ENCODE measurements at places on chromosomes 11 and 22. TPM values are rescaled to one million over a fixed set of nuclear protein-coding genes. Genes with fewer than 3 reads are reported as not detected.

- DNase-seq: peak; percentile 43
These were observed 859 bp upstream of the KRTAP5-5 start for GRCh38 chr11:1628506-1629325.

The KRTAP5-6 gene
- polyA plus RNA-seq: not detected

- DNase-seq: no peak
These were observed 104.0 kb upstream of the AKIP1 start for GRCh38 chr11:8806974-8807373.

GRCh38 chr11:67372993-67373647 lies at the start of gene CLCF1:
Gene CLCF1 (minus strand): TSS chr11:67373598. CDS start chr11:67373539, 59 bp downstream.
- peak; percentile 69 for DNase-seq
